ENCODE measurements at places on chromosomes 3 and 15.

DNA sequence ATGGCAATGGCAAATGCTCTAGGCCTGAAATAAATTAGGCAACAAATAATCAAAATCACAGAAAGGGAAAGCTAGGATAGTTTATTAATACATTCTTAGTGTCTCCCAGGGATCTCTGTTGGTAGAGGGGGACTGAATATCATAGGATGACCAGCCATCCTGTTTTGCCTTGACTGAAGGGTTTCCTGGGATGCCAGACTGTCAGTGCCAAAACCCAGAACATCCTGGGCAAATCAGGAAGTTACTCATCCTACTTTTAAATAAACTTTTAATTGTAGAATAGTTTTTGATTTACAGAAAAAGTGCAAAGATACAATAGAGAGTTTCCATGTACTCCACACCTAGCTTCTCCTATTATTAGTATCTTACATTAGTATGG, 21.8 kb upstream of the SIAH2 start:
- DNase-seq = no peak

GRCh38 chr3:3089017-3089416, 21.2 kb downstream of the IL5RA start:
- DNase-seq = no peak

- DNase-seq = no peak
Observed at GRCh38 chr3:105398437-105398836, 31.7 kb downstream of the ALCAM start.

GRCh38 chr3:150545419-150546225, 674 bp downstream of the SERP1 start:
- peak; percentile 34 for DNase-seq

GRCh38 chr3:139302084-139302800, 41.6 kb upstream of the MRPS22 start:
- DNase-seq = no peak

GRCh38 chr15:33034588-33034987, 159.9 kb downstream of the FMN1 start:
- DNase-seq = no peak

DNA sequence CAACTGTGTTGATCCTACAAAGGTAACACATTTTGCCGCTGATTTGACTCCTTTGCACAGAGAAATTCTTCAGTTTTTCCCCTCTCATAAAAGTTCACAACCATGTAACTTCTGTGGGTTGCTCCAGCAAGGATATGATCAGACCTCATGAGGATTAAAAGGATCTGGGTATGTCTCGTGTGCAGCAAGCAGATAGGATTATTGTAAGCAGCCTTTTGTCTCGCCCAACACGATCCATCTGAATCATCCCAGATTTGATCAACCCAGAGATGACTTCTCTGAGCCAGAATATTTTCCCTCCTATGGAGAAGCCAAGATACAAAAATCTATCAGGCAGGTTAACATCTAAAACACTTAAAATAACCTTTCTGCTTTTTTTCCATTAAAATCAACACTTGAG, 12.8 kb upstream of the BNIP2 start:
- no peak for DNase-seq

- no peak for DNase-seq
Observed at GRCh38 chr15:78889000-78889399, 16.3 kb downstream of the MORF4L1 start.

- DNase-seq = peak; percentile 47
Observed at GRCh38 chr3:24683633-24684384, 189.2 kb upstream of the THRB start.

- no peak for DNase-seq
Observed at GRCh38 chr15:85691350-85692240, 103.1 kb downstream of the KLHL25 start.

- DNase-seq = peak; percentile 16
Observed at GRCh38 chr3:41418961-41419691, 219.8 kb downstream of the CTNNB1 start.

- no peak for DNase-seq
Observed at GRCh38 chr3:11246663-11246970, 25.6 kb upstream of the ATG7 start.

GRCh38 chr15:87118435-87118834, 1038.8 kb downstream of the AGBL1 start:
- DNase-seq = no peak

DNA sequence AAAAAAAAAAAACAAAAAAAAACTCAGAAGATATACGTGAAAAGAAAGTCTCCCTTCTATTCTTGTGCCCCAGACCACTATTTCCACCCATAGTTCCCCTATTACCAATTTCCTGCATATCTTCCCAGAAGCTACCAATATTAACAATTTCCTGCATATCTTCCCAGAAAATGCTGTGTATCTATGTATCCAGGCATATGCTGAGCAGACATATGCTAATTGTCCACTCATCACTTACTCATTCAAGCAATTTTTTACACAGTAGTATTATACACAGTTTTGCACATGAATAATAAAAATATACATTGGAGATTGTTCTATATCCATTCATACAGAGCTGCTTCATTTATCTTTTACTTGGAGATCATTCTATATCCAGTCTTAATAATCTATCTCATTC, 12.6 kb upstream of the SLMAP start:
- DNase-seq = no peak

- no peak for DNase-seq
Observed at GRCh38 chr3:52262447-52262846, 16.0 kb downstream of the WDR82 start.

DNA sequence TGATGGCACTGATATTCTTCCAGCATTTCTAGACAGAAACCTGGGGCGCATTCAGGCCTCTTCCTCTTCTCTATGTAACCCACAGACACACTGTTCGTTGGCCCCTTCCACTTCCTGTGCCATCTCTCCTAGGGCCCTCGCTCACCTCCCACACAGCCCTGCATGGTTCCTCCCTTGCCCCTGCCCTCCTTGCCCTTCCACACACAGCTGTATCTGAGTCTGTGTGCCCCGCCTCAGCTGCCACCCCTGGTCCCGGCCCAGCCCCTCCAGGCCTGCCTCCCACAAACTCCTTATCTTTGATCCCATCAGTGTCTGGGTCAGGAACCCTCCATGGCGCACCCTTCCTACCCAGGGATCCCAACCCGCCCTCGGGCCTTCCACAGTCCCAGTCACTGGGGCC, 37.9 kb downstream of the RAB6B start:
- no peak for DNase-seq

- no peak for DNase-seq
Observed at GRCh38 chr15:89452330-89452836, 44.0 kb downstream of the RHCG start.

DNA sequence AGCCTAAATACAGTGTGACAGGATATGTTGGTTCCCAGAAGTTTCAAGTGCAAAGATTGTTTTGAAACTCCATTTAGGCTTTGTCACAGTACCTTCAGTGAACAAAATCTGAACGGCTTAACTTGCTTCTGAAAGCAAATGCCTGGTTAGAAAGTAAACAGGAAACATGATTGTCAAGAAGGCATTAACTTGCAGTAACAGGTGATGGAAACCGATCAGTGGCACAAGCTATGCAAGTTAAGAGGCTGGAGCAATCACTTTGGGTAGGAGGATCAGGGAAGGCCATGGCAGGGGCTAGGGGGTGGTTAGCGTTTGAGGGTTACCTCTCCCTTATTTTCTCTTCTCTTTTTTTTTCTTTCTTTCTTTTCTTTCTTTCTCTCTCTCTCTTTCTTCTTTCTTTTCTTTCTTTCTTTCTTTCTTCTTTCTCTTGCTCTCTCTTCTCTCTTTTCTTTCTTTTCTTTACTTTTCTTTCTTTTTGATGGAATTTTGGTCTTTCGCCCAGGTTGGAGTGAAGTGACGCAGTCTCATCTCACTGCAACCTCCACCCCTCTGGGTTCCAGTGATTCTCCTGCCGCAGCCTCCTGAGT, 2.4 kb downstream of the HYKK start:
- DNase-seq = no peak

GRCh38 chr3:77500721-77501120, 460.8 kb downstream of the ROBO2 start:
- DNase-seq = no peak

GRCh38 chr3:145776782-145777408, 384.1 kb downstream of the PLOD2 start:
- DNase-seq = peak; percentile 45

- DNase-seq = peak; percentile 22
Observed at GRCh38 chr3:55877703-55878102, 390.6 kb upstream of the WNT5A start.

All from HEK293T (cell line).